AG10803 (cell line): ENCODE measurements at places on chromosomes 1 and 21.
A peak's percentile ranks its signal among the peaks of the same experiment; 100 is the strongest.

- no peak for DNase-seq
These were observed 83.1 kb upstream of the ERRFI1 start for GRCh38 chr1:8109216-8109615.

DNA sequence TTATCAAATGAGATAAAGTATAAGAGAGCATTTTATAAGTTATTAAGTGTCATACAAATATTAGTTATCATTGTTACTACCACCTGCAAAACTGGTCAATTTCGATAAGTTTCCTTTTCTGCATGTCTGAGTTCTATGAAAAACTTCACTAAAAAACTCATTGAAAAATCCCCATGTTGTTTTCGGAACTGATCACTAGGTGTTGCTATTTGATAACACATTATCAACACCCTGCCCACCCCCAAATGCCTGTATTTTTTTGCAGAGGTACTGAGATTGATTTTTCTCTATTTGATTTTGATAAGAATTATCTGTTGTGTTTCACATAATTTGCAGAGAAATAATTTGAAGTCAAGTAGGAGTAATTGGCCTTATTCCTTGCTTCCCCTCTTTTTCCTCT, 22.1 kb upstream of the DISP1 start:
- peak; percentile 18 for DNase-seq

DNA sequence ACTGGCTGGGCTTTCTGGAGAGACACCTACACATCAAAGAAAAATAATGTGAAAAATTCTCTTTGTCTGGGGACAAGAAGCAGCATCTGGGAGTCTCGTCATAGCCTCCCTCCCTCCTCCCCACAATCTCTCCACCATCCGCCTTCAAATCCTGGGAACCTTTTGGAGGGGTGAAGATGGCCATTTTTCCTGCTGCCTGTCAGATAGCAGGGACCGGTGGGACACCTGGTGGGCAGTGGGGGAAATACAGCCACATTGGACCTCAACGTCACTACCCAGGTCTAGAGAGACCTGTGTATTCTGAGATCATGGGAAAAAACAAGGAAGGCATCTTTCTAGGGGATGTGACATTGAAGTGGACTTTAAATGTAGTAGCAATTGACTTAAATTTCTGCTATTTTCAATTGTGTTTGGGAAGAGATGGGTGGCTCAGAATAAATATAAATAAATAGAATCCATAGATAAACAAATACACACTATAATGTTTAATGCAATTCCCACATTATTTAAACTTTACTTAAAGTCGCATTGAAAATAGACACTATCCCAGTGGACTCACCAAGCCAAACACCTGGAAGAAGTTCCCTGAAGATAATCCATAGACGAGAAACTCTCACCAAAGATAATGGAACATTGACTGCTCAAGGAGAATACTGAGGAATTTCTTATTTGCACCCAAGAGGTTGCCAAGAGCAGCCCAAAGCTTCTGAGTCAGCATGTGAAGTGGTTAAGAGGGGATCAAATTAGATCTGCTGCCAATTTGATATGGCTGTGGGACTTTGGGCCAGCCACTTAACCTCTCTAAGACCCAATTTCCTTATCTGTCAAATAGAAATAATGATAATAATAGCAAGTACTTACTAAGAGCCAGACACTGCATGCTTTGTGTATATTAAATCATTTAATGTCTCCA, 147.6 kb upstream of the CAMK1G start:
- DNase-seq = peak; percentile 76

- DNase-seq = no peak
These were observed 1341.7 kb downstream of the PLA2G4A start for GRCh38 chr1:188170411-188170810.

- no peak for DNase-seq
These were observed 151.8 kb downstream of the CACNA1E start for GRCh38 chr1:181635110-181635509.

GRCh38 chr1:79660129-79660528, 653.6 kb upstream of the ADGRL4 start:
- DNase-seq = no peak

DNA sequence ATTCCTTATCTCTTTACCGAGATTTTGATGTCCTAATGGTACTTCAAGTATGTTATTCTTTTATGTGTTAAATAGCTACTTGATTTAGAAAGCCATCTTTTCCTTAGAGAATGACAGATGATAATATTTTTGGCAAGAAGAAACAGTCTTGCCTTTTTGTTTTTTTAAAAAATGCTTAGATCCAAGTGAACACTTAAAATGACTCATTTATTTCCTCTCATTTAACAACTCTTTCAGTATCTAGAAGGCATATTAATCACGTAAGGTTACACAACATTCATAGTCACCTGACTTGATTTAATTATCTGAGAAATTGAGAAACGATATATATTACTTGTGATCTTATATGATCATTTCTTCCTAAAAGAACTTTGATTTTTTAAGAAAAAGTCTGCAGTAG, 52.4 kb downstream of the SUCO start:
- DNase-seq = peak; percentile 51

GRCh38 chr1:217369271-217369981, 261.5 kb downstream of the GPATCH2 start:
- DNase-seq = no peak

- peak; percentile 100 for DNase-seq
These were observed 38.6 kb downstream of the BRINP2 start for GRCh38 chr1:177209357-177209756.

- no peak for DNase-seq
These were observed 6.1 kb downstream of the MTOR start for GRCh38 chr1:11256299-11256698.

DNA sequence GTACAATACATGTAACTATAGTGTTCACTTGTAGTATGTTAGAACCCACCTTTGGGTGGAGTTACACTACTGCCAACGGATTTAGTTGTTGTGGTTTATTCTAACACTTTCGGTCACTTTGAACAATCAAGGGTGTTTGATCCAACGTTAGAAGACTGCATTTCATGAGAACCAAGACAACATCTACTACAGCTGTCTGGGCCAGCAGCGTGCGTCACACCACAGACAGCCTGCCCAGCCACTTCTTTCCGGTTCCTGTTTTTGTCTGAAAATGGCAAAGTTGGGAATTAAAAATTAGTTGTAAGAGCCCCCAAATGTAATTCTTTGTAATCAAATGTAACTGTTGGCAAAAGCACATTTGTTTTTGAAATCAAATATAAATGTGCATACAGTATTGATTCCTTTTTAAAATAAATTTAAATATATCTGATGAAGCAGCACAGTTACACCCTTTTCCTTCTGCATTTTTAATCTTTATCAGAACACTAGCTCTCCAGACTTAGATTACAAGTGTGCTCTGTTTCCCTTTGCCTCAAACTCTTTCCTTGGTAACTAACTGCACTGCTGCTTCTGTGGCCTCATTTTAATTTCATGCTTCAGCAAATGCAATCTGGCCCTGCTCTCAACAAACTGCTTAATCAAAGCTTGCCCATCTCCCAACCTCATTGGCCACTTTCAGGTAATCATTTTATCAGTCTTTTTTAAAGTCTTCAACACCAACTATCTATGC, 86.6 kb upstream of the DPH5 start:
- no peak for DNase-seq

DNA sequence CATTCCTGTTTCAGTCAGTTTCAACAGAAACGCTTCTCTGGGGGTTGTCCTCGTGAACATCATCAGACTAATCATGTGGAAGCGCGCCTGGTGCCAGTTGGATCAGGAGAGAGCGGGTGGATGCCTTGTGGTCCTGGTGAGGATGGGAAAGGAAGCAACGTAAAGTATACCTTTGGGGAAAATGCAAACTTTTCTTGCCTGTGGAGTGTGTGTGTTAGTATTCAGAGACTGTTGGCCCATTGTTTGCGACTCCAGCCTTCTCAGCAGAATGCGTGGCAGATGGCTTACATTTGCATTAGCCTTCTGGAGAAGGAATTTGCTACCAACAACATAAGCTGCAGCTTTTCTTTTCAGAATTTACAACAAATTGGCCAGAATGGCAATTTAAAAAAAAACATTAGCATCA, 173.9 kb downstream of the RWDD3 start:
- DNase-seq = no peak

- no peak for DNase-seq
These were observed at the start of gene TTC22 for GRCh38 chr1:54800899-54801759. Gene TTC22 (minus strand): TSS chr1:54801323. CDS start chr1:54801163, 160 bp downstream.

GRCh38 chr1:150895618-150896017, 8.7 kb downstream of the CTXND2 start:
- peak; percentile 29 for DNase-seq

DNA sequence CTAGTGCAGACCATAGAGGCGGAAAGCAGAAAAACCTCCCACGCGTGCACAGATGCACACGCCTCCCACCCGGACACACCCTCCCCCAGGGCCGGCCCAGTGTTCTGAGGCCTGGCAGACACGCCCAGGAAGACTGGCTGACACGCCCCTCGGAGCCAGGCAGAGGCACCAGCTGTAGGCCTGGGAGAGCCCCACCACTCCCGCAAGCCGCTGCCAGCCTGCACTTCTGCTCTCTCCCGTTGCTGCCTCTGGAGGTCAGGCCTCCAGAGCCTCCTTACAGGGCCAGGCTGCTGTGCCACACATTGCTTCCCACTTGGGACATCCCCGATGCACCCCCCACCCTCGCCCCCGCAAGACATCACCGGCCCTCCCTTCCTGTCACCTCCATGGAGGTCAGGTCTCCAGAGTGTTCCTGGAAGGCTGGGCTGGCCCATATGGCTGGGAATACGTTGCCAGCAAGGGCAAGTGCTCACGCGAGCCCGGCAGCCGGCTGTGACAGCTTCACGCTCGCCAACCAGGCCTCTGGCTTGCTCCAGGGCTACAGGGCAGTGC, 40.4 kb downstream of the CASZ1 start:
- DNase-seq = peak; percentile 32

DNA sequence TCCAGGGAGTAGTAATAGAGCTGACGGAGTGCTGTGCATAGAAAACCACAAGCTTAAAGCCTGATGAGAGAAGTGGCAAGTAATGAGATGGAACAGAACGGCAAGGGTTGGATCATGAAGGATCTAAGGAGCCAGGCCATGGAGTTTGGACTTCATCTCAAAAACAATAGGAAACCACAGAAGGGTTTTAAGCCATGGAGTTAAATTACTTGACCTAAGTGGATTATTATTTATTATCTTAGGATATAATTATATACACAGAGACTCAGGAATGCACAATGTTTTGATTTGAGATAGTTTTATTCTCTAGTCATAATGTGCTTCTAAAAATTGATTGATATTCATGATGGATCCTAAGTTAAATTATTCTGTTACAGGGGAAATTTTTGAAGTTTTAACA, 242.4 kb downstream of the PLPP3 start:
- no peak for DNase-seq

- no peak for DNase-seq
These were observed 21.3 kb upstream of the RSPO1 start for GRCh38 chr1:37656026-37656425.

- no peak for DNase-seq
These were observed 58.0 kb downstream of the SH3GLB1 start for GRCh38 chr1:86762336-86762735.

DNA sequence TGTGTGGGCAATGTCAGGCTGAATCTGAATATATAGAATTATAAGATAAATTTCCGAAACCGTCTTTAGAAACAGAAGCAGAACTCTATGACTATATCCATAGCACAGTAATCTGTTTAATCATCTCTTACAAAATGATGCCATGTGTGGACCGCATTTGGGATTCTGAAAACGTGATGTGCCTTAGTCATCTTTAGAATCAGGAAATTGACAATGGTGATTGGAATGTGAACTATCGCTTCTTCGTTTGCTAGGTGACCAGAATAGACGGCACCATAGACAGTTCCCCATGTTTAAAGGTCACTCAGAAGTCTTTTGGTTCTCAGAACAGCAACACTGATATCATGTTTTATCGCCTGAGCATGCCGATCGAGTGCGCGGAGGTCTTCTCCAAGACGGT, 300.3 kb downstream of the ZP4 start:
- no peak for DNase-seq

GRCh38 chr1:48066936-48067335, 69.8 kb upstream of the TRABD2B start:
- DNase-seq = no peak

DNA sequence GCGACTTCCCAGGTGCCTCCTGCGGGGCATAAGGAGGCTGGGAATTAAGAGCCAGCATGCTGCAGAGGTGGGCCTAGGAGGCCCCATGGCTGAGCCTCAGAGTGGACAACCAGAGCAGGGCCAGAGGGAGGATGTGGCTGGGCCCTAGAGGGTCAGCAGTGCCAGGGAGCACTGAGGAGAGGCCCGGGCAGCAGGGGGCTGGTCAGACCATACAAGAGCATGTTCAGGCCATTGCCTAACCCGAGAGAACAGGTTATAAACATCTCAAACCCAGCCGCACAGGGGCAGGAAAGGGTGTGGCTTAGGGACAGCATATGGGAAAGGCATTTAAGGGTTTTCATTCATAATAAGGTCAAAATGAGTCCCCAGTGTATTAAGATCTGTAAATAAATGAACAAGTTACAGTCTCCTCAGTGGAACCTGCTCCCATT, 51.1 kb downstream of the IER5 start:
- DNase-seq = peak; percentile 71

DNA sequence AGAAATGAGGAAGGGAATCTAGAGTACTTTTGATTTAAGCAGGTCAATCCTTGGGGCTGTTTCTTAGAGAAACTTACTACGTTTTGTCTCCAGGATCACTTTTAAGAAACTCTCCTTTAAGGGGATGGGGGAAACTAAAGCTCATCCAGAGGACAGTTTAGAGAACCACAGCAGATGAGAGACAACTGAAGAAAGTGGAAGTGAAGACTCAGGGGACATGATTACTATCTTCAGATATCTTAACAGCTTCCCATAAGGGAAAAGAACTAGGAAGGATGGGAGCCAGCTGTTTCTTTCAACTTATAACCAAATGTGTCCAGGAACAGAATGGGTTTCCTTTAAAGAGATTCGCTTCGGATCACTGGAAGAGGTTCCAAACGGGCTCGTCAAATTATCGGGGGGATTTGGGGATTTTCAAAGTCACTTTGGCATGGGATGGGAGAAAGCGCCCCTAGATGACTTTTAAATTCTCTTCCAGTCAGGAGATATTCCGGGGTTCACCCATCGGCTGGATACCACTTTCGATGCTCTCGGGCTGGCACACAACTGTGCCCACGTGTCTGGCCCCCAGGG, 1.2 kb downstream of the SCMH1 start:
- DNase-seq = peak; percentile 11

- no peak for DNase-seq
These were observed 350.6 kb upstream of the NCAM2 start for GRCh38 chr21:20647607-20648006.

DNA sequence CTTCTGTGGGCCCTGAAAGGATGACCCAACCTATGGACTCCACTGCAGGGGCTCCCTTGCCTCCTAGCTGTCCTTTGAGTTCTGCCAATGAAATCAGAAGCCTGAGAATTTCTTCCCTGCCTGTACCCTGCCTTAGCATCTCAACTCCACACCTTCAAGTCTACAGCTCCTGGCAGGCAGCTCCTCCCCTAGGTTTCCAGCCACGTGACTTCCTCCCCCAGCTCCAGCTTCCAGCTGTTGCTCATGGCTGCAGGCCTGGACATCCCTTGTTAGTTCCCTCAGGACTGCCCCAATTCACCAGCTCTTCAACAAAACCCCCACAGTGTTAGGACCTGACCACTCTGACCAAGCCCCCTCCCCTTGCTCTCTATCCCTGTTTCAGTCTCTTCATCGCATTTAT, 2.4 kb downstream of the RCAN1 start:
- DNase-seq = no peak
